ENCODE measurements at places on chromosomes 7 and 10. TPM values are rescaled to one million over a fixed set of nuclear protein-coding genes. Genes with fewer than 3 reads are reported as not detected.

PNLIPRP2 gene
- not detected for polyA plus RNA-seq

TCF7L2 gene
- 0.48 TPM for polyA plus RNA-seq

CALML5 gene
- polyA plus RNA-seq: not detected

BMPER gene
- polyA plus RNA-seq: 2.1 TPM

TMEM254 gene
- polyA plus RNA-seq: 24.3 TPM

NOD1 gene
- polyA plus RNA-seq: 0.43 TPM

CALHM3 gene
- polyA plus RNA-seq: not detected

ASIC3 gene
- polyA plus RNA-seq: 3.3 TPM

SND1 gene
- polyA plus RNA-seq: 42.0 TPM

PVRIG gene
- polyA plus RNA-seq: not detected

TUBAL3 gene
- polyA plus RNA-seq: not detected

Data from neural cell (in vitro differentiated cells).